ENCODE measurements at places on chromosomes 13 and 19.

DNA sequence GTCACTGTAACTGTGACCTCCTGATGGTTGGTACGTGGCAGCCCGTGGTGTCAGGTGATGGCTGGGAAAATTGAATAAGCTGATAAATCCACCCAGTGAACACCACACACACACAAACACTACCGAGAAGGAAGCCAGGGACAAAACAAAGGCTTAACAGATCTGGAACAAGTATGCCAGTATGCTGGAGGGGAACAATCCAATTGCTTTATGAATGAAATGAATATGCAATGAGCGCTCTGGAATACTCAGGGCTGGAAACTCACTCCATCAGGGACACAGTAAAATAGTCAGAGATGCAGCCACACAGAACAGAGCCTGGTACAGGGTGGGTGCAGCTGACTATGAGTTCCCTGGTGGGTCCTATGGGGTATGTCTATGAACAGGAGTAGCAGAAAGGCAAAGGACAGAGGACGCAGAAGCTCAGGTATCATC lies 16.7 kb downstream of the TMTC4 start:
- no peak for DNase-seq

GRCh38 chr13:19766591-19766990 lies 16.2 kb downstream of the PSPC1 start:
- DNase-seq = no peak

GRCh38 chr13:30639671-30640070 lies 22.0 kb downstream of the USPL1 start:
- no peak for DNase-seq

GRCh38 chr13:75968103-75968838 lies 332.1 kb downstream of the LMO7 start:
- DNase-seq = no peak

DNA sequence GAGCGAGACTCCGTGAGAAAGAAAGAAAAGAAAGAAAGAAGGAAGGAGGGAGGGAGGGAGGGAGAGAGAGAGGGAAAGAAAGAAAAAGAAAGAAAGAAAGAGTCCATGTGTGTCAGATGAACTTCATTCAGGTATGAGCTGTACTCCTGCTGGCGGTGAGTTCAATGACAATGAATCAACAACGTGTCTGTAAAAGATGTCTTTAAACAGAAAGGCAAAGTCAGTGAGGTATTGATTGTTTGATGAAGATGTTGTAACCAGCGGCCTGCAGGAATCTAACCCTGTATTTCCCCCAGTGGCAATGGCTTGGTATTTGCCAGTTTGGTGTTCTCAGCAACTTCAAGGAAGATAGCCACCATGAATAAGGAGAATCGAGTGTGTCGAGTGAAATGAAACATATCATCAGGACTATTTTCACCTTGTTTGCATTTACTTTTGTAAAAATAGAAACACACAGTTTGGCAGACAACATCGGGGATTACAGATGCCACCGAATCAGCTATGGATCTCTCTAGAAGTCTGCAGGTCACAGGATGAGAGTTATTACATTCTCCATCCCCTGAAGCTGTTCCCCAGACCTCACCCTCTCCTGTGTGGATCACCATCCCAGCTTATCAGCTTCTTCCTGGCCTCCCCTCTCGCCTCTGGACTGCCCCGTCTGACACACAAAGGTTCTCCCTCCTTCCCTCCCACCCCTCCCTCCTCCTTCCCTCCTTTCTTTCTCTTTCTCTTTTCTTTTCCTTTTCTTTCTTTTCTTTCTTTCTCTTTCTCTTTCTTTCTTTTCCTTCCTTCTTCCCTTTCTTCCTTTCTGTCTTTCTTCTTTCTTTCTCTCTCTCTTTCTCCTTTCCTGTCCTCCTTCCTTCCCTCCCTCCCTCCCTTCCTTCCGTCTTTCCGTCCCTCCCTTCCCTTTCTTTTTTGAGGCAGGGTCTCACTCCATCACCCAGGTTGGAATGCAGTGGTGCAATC lies 8.2 kb upstream of the SBK3 start:
- no peak for DNase-seq

GRCh38 chr19:30374865-30375552 lies 2.8 kb downstream of the ZNF536 start:
- no peak for DNase-seq

GRCh38 chr13:27425158-27425917 lies 919 bp downstream of the GTF3A start:
- no peak for DNase-seq

DNA sequence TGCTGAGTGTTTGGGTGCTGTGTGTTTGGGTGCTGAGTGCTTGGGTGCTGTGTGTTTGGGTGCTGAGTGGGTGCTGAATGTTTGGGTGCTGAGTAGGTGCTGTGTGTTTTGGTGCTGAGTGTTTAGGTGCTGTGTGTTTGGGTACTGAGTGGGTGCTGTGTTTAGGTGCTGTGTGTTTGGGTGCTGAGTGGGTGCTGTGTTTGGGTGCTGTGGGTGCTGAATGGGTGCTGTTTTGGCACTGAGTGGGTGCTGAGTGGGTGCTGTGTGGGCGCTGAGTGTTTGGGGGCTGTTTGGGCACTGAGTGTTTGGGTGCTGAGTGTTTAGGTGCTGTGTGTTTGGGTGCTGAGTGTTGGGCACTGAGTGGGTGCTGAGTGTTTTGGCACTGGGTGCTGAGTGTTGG lies 48.5 kb upstream of the F7 start:
- DNase-seq = no peak

DNA sequence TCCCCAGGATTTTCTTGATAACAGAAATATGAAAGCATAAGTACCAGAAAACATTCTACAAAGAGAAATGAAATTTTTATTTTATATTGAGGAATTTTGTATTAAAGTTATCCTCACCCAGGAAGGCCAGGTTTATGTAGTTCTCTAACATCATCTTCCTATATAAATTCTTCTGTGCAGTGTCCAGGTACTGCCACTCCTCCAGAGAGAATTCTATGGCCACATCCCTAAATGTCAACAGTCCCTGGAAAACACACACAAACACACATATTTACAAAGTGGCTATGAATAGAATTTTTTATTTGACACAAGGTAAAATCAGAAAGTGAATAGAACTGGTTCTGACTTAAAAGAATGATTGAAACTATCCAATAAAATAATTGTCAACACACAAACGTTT lies 110.5 kb upstream of the ZNF91 start:
- DNase-seq = no peak
